ENCODE measurements at places on chromosomes 1 and 21.

- DNase-seq, result no peak
Observed at GRCh38 chr1:63122079-63122478, 200.3 kb upstream of the FOXD3 start.

DNA sequence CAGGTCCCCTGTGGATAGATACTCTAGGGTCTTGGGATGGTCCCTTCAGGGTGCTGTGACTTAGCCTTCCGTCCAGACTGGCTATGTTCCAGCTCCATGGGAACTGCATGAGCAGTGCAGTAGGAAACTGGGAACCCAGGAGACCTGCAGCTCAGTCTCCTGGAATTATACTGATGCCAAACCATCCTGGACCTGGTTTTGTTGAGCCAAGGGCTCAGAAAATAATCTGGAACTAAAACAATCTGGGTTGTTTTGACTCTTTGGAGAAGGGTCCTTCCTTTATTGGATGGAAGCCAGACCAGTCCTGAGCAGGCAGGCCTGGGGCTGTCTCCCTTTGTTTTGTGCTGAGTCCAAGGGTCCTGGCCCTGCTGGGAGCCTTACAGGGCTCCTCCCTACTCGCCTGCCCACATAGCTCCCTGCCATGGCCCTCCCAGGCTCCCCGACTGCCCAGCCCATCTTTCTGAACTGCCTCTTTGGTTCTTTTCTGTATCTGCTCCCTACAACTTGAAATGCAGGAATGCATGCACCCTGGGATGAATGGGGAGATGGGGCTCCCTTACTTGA, 1.2 kb downstream of the IPO13 start:
- no peak for DNase-seq

DNA sequence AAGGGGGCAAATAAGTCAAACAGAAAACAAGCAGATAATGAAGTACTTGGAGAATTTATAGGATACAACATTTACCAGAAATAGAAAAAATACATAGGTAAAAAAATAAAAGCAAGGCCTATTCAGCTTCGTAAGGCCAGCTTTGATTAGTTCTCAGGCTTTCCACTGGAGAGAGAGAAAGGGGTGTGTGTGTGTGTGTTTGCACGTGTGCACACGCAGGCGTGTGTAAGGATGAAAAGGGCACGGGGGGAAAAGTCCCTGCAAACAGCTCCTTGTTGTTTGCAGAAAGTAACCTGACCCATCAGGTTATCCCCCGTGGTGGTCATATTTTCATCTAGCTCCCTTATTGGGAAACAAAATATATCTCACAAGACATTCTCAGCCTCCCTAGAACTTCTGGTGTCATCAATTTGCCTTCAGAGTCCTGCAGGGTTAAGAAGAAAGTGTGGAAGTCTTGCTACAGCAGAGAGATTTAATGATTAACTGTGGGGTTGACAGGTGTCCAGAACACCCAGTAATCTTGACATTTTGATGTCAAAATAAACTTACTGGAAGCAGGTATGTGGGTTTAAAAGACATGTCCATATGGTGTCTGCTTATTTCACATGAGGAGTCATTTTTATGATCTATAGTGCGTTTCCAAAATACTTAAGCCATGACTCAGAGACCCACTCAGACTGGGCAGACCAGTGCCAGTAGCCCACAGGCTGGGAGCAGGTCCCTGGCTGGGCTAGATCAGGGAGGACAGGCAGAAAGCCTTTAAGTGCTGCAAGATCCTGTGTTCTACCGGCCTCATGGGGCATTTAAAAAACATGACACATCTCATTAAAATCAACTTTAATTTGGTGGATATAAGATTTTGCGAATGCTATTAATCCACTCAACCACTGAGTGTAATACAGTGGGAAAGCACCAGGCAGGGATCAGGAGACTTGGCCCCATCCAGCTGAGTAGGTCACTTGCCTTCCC, 487.6 kb upstream of the CAMK1G start:
- DNase-seq, result no peak

DNA sequence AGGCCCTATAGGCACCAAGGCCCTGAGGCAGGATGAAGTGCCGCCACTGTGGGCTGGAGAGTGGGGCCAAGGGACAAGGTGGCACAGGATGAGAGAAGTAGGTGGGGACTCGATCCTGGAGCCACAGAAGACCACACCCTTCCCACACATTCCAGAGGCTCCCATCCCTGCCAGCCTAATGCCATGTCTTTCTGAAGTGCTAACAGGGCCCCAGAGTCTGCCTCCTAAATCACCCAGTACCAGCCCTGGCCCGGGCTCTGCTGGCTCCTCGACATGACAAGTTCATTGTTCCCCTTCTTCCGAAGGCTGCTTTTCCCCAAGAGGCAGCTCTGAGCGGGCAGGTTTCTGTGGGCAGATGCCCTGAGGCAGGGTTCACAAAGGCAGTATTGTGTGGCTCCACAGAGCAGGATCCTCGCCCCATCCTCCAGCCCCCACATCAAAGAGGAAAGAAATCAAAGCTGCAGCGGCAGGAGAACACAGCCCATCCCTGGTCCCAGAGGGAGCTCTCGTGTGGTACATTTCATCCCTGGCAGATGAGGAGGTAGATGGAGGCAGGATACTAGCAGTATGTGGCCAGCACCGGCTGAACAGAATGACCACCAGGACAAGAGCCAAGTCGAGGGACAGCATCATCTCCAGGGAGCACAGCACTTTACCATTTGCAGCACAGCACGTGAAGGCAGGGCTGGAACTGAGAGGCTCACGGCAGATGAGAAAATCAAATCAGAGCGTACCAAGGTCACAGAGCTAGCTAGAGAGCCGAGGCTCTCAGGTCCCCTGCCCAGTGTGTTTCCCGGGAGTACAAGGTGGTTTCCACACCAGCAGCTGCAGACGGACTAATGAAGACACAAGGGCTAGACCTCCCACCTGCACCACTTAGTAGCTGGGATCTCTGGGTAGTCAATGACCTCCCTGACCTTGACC, 64.8 kb downstream of the SYF2 start:
- no peak for DNase-seq

GRCh38 chr1:240946926-240947325, 335.0 kb upstream of the GREM2 start:
- no peak for DNase-seq

DNA sequence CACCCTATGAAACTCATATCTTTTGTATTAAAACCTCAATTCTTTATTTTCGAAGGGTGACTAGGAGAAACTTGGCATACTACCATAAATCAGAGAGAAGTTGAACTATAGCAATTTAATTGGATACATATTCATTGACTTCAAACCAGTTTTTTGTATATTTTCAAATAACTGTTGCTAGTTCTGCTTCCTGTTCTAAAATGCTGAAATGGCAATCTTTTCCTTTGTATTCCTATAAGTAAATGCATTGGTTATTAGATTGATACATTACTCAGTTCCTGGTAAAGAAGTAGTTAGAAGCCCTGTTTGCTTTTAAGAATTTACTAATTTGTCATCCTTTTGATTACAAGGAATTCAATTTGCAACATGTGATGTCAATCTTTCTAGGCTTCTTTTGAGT, 200.0 kb downstream of the DISC1 start:
- DNase-seq, result no peak

GRCh38 chr21:41750051-41750450, 16.8 kb downstream of the RIPK4 start:
- no peak for DNase-seq

- DNase-seq, result no peak
Observed at GRCh38 chr1:70042090-70042731, 163.2 kb downstream of the LRRC40 start.

DNA sequence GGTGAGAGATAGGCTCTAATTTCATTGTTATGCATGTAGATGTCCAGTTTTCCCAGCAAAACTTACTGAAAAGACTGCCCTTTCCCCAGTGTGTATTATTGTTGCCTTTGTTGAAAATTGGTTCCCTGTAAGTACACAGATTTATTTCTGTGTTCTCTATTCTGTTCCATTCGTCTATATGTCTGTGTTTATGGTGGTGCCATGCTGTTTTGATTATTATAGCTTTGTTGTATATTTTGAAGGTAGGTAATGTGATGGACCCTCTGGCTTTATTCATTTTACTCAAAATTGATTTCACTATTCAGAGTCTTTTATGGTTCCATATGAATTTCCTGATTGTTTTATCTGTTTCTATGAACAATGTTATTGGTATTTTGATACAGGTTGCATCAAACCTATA, 375.8 kb upstream of the VAMP3 start:
- no peak for DNase-seq

- no peak for DNase-seq
Observed at GRCh38 chr1:237932816-237933215, 42.1 kb upstream of the ZP4 start.

DNA sequence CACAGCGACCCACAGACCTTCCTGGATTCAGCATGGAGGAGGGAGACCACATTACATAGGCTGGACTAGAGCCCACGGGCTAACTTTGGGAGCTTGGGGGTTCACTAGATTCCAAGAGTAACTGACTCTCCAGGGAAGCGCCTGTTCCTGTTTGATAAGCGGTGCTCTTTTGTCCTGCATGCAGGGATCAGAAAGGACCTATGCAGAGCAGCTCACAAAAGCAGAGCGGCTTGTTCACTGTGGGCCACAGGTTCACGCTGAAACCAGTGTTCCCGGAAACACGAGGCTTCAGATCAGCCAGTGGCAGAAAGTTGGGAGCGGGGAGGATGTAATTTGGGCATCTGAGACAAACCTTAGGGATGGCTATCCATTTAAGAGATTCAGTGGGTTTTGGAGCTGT, 403.9 kb downstream of the PCP4 start:
- no peak for DNase-seq

DNA sequence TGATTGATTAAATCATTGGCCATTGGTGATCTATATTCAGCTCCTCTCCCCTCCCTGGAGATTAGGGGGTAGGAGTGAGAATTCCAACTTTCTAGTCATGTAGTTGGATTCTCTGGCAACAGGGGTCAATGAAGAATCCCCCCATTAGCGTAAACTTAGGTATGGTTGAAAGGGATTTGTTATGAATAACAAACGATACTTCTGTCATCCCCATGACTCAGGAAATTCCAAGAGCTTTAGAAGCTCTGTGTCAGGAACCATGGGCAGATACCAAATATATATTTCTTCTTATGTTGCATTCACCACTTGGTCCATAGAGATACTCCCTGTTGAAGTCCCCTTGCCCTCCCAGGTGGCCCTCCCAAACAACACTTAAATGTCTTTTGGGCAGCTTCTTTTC, 124.5 kb downstream of the DNM3 start:
- no peak for DNase-seq

- no peak for DNase-seq
Observed at GRCh38 chr21:29218749-29219148, 80.0 kb upstream of the BACH1 start.

- no peak for DNase-seq
Observed at GRCh38 chr1:211037095-211037494, 96.9 kb downstream of the KCNH1 start.

- DNase-seq, result no peak
Observed at GRCh38 chr1:79151006-79151796, 144.7 kb upstream of the ADGRL4 start.

GRCh38 chr1:153640861-153641260, 7.0 kb downstream of the CHTOP start:
- DNase-seq, result no peak

- DNase-seq, result no peak
Observed at GRCh38 chr1:11599891-11600576, 54.2 kb downstream of the FBXO2 start.

- DNase-seq, result no peak
Observed at GRCh38 chr1:913491-914130, 10.1 kb upstream of the SAMD11 start.

- DNase-seq, result no peak
Observed at GRCh38 chr1:91913018-91913417, 27.1 kb upstream of the TGFBR3 start.

GRCh38 chr1:226948051-226948450, 8.0 kb downstream of the COQ8A start:
- no peak for DNase-seq

DNA sequence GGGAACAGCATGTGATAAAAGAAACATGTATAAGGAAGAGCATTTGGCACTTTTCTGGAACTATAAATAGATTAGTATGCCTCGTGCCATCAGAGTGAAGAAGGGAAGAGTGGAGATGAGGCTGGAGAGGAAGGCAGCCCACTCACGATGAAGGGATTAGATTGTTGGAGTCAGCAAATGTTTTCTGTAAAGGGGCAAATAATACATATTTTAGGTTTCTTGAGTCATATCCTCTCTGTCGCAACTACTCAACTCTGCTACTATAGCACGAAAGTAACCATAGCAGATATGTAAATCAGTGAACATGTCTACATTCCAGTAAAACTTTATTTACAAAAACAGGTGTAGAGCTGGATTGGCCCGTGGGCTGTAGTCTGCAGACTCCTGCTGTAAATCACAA, 147.8 kb downstream of the TENT5C start:
- DNase-seq, result no peak

- DNase-seq, result no peak
Observed at GRCh38 chr1:157137046-157137407, 1.2 kb downstream of the ETV3 start.

DNA sequence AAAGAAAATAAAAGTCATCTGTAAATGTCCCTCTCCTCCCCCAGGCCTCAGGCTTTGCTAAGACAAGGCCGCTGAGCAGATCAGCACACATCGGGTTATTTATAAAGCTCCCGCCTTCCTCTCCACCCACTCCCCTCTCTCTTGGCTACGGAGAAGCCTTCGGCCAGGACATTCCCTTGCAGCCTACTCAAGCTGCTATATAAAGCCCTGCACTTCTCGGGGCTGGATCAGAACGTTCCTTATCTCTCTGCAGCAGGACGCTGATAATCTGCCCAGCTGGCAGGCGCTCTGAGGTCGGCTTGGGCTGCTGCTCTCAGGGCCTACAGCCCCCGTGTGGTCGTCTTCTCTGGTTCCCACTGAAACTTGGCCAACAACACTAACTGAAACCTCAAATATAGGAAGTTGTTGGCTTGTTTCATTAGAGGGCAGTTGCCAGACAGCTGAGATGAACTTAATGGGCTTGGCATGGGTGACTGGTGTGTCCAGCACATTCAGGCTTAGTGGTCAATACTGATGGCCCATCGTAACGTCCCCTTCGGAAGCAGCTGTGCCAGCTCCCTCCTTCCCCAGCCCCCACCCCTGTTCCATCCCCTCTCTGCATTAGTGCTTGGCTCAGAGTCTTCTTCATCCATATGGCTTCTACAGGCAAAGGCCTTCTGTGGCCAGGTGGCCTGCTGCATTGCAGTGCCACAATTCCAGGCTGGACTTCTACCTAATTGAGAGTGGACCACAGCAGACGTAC, 64.6 kb downstream of the IER5 start:
- DNase-seq, result no peak

DNA sequence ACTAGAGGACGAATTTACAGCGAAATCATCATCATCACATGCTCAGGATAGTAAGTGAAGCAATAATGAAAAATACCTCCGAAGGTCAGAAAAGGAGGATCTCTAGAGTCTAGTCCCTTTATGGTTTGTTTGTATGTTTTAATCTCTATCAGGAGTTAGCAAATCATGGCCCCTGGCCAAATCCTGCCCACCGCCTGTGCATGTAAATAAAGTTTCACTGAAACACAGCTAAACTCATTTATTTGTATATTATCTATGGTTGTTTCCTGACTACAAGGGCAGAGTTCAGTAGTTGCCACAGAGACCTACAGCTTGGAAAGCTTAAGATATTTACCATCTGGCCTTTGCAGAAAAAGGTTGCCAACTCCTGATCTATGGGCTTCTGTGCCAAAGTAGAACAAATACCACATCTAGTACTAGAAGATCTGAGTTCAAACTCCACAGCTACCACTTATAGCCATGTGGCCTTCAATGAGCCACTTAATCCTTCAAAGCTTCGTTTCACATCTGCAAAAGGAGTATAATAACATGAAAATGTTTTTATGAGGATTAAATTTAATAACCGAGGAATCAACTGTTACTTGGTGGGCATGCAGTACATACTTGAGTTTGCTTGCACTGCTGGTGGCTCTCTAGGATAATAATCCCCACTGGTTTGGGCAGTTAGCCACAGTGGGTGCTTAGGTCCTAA, 94.0 kb upstream of the KIF26B start:
- DNase-seq, result no peak

- DNase-seq, result peak; percentile 45
Observed at GRCh38 chr1:177770096-177770495, 199.8 kb downstream of the SEC16B start.
